Chondrocyte (in vitro differentiated cells): ENCODE measurements at places on chromosomes 13 and 19. TPM values are rescaled to one million over a fixed set of nuclear protein-coding genes. Genes with fewer than 3 reads are reported as not detected.

DNA sequence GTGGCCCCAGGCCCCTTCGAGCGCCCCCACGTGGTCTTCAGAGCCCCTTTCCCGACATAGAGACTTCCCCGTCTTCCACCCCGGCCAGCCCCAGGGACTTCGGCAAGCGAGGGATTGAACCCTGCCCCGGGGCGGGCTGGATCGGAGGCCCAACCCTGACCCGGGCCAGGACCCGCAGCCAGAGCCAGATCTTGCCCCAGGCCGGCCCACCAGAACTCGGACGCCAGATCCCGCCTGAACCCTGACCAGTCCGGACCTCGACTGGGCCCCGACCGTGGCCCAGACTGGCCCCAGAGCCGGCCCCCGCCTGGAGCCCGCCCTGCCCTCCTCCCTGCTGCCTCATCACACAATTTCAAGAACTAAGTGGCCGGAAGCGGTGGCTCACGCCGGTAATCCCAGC is 253 bp upstream of the TPTE2 start:
- H3K4me1 ChIP-seq = no peaks in the 10 kb centered on the region
- no peak overlapping the region for H3K4me3 ChIP-seq
- H3K27ac ChIP-seq = no peak overlapping the region
- no peaks in the 10 kb centered on the region for H3K27me3 ChIP-seq

- no peak for DNase-seq
- H3K4me3 ChIP-seq = no peak overlapping the region
- H3K27ac ChIP-seq = no peak overlapping the region
- H3K36me3 ChIP-seq = no peaks in the 10 kb centered on the region
- peaks cover 6% of the 10 kb centered on the region for H3K4me1 ChIP-seq
Observed at GRCh38 chr13:80242728-80243427, 98.0 kb downstream of the SPRY2 start.

GRCh38 chr13:27259831-27260230 is 8.5 kb downstream of the RPL21 start:
- peaks cover 25% of the 10 kb centered on the region for H3K36me3 ChIP-seq
- H3K4me1 ChIP-seq = peaks cover 30% of the 10 kb centered on the region
- H3K27me3 ChIP-seq = no peaks in the 10 kb centered on the region
- no peak overlapping the region for H3K27ac ChIP-seq
- no peak overlapping the region for H3K4me3 ChIP-seq

DNA sequence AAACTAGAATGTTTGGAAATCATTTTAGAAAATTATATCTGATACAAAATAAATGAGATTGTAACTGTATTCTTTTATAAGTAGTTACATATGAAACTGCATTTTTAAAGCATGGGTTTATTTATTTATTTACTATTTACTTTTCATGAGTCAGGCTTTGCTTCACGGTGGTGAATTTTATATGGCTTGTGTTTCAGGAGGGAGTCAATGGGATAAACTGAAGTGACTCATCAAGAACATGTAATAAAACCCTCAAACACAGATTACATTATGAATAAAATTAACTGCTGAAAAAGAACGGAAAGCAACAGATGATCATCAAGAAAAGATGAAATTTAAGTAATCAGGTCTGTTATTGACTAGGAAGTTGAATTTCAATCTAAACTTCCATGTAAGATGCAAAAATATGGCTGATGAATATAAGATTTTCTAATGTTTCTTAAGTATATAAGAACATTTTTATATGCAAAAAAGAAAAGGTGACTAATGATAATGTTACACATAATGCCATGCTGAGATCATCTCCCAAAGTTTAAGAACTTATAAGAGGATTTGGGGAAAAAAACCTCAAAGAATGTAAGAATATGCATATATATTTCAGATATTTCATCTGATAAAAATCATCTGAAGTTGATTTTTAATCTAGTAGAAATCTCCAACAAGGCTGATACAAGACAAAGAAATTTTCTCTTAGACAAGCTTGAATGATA is 383.6 kb downstream of the SLITRK1 start:
- H3K4me1 ChIP-seq = peaks cover 6% of the 10 kb centered on the region
- no peak for DNase-seq
- no peaks in the 10 kb centered on the region for H3K36me3 ChIP-seq

DNA sequence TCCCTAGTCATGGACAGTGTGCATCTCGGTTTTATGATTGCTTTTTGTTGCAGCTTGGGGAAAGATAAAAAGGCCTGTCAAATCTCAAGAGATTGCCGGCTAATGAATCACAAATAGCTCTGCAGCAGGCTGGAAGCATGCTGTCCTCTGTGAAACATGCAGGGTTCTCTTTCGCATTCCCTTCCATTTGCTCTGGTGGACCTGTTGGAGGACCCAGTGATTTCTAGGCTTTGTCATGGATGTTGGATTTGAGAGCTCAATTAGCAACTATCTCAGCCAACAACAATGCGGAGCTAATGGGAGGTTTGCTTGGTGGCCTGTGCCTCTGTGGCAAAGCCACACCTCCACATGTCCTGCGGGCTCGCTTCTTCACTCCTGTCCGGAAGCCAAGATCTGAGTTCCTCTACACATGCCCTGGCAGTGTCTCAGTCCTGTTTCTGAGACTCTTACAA is 418.1 kb upstream of the ARGLU1 start:
- H3K27me3 ChIP-seq = no peaks in the 10 kb centered on the region
- no peak for DNase-seq
- no peak overlapping the region for H3K27ac ChIP-seq
- H3K36me3 ChIP-seq = no peaks in the 10 kb centered on the region
- no peak overlapping the region for H3K4me3 ChIP-seq
- peaks cover 16% of the 10 kb centered on the region for H3K4me1 ChIP-seq

- H3K36me3 ChIP-seq = no peaks in the 10 kb centered on the region
- peaks cover 7% of the 10 kb centered on the region for H3K4me1 ChIP-seq
- peaks cover 2% of the 10 kb centered on the region for H3K27me3 ChIP-seq
Observed at GRCh38 chr13:70408865-70409264, 300.6 kb upstream of the KLHL1 start.

DNA sequence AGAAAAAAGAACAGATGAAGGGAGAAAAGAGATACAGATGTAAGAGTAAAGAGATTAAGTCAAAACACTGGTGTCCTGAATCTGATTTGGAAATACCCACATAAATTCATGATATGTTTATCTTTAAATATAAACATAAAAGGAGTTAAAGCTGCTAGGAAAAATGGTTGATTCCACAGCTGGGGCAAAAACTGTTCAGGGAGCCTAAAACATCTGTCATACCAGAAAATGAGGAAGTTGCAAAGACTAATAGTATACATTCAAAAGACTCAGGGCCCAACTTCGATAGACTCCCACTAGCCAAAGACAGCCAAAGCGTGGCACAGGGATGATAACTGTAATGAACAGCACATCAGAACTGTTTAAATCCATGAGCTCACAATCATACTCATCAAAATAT is 62.0 kb downstream of the ABCC4 start:
- H3K27ac ChIP-seq = no peak overlapping the region
- H3K36me3 ChIP-seq = no peaks in the 10 kb centered on the region
- peaks cover 5% of the 10 kb centered on the region for H3K4me1 ChIP-seq
- H3K27me3 ChIP-seq = no peaks in the 10 kb centered on the region
- DNase-seq = no peak

GRCh38 chr19:49712397-49712859 is 21.5 kb downstream of the CPT1C start:
- H3K27ac ChIP-seq = no peak overlapping the region
- no peaks in the 10 kb centered on the region for H3K27me3 ChIP-seq
- no peak for DNase-seq
- peaks cover 6% of the 10 kb centered on the region for H3K36me3 ChIP-seq
- H3K4me3 ChIP-seq = no peak overlapping the region
- peaks cover 2% of the 10 kb centered on the region for H3K4me1 ChIP-seq

GRCh38 chr19:41298348-41298964 is 11.5 kb upstream of the CCDC97 start:
- no peak for DNase-seq
- no peaks in the 10 kb centered on the region for H3K27me3 ChIP-seq
- peaks cover 43% of the 10 kb centered on the region for H3K4me1 ChIP-seq
- peaks cover 51% of the 10 kb centered on the region for H3K36me3 ChIP-seq
- H3K4me3 ChIP-seq = peak overlapping the region; percentile 38

DNA sequence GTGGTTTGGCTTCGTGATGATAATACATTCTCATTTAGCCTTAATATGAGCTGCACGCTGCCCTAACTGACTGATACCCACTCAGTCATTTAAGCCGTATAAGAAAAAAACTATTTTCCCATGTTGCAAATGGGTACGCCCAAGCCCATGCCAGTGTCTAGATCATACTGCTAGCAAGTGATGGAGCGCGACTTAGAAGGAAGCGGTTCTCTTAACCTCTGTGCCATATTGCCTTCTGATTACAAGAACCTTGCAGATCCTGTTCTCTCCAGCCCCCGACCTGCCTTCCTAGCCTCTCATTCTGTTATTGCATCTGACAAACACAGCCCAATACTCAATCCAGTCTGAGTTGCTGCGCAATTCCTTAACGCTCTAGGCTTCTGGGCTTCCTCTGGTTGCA is 603 bp downstream of the GPALPP1 start:
- H3K4me1 ChIP-seq = peaks cover 48% of the 10 kb centered on the region
- peak overlapping the region; percentile 99 for H3K27ac ChIP-seq
- no peak for DNase-seq

- no peak overlapping the region for H3K27ac ChIP-seq
- no peaks in the 10 kb centered on the region for H3K36me3 ChIP-seq
- H3K4me3 ChIP-seq = no peak overlapping the region
- peaks cover 31% of the 10 kb centered on the region for H3K27me3 ChIP-seq
Observed at GRCh38 chr13:102386461-102386860, 15.4 kb downstream of the FGF14 start.

DNA sequence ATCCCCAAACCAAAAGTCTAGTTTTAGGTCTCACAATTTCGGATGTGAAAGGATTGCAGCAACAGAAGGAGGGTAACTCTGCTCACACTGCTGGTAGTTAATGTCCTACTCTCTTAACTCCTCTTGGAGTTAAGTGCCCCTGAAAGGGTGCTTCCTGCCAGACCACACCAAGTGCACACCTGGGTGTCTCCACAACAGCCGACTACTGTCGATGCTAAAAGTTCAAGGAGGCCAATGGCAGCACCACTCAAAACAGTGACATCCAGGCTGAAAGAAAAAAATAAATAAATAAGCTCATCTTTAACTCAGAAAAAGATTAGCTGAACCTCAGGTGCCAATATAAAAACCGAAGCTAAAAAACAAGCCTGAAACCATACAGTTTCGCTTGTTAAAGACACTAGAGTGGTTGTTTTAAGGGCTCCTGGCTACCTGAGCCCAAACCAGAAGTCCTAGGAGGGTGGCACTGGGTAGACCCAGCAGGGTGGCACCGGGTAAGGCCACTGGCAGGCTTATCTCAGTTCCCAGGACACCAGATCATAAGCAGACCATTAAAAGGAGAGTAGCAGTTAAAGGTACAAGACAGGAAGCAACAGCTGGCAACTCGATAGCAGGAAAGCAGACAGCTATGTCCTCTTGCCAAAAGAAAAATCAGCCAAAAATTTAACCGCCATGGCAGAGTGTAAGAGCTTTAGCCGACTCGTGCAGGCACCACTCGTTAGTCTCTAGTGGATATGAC is 39.3 kb downstream of the BRD4 start:
- no peaks in the 10 kb centered on the region for H3K27me3 ChIP-seq
- H3K4me3 ChIP-seq = no peak overlapping the region
- DNase-seq = no peak
- peaks cover 97% of the 10 kb centered on the region for H3K4me1 ChIP-seq

GRCh38 chr19:1794424-1795172 is 17.5 kb downstream of the ATP8B3 start:
- H3K27me3 ChIP-seq = peaks cover 4% of the 10 kb centered on the region
- H3K4me3 ChIP-seq = no peak overlapping the region
- H3K4me1 ChIP-seq = no peaks in the 10 kb centered on the region
- DNase-seq = no peak
- H3K27ac ChIP-seq = no peak overlapping the region

GRCh38 chr19:12440541-12441316 is at the start of gene ZNF443:
Gene ZNF443 (minus strand): TSS chr19:12441021. CDS start chr19:12440914, 107 bp downstream.
- peak; percentile 99 for DNase-seq
- H3K4me1 ChIP-seq = peaks cover 13% of the 10 kb centered on the region
- no peaks in the 10 kb centered on the region for H3K27me3 ChIP-seq
- H3K36me3 ChIP-seq = peaks cover 10% of the 10 kb centered on the region
- peak within 1 kb of the TSS; percentile 100 for H3K4me3 ChIP-seq

GRCh38 chr19:53812335-53812734 is 11.8 kb downstream of the NLRP12 start:
- H3K4me1 ChIP-seq = no peaks in the 10 kb centered on the region
- H3K27ac ChIP-seq = no peak overlapping the region
- H3K36me3 ChIP-seq = no peaks in the 10 kb centered on the region
- H3K4me3 ChIP-seq = no peak overlapping the region
- H3K27me3 ChIP-seq = no peaks in the 10 kb centered on the region

DNA sequence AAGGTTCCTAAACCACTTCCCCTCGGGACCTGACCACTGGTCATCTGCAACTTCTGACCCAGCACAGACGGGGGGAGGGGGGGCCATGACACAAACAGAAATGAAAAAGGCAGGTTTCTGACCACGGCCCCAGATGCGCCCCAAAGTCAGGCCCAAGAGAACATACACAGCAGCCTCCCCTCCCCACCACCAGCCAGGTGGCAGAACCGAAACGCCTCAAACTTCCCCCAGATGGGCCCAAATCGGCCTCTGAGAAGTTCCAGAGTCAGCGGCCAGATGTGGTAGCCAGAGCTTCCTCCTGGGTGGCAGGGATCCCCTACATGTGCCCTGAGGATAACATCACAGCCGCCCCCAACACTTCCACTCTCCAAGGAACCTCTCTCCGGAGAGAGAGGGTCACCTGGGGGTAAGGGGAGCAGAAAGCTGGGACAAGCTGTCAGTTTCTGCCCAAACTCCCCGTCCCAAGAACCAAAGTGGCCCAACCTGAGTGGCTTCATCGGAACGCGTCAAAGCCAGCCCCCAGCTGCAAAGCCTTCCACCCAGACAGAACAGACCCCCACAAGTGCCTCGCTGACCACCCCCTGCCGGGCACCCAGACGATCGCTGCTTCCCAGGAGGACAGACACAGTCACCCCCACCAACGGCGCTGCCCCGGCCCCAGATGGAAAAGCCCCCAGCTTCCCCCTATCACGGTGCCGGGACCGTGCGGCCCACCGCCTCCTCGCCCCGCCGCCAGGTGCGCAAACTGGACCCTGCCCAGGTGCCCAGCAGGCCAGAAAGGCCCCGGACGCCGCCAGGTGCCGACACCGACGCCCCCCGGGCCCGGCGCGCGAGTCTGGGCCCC is 800 bp downstream of the ELL start:
- peaks cover 20% of the 10 kb centered on the region for H3K4me1 ChIP-seq
- no peaks in the 10 kb centered on the region for H3K27me3 ChIP-seq
- DNase-seq = no peak
- H3K36me3 ChIP-seq = no peaks in the 10 kb centered on the region
- peak overlapping the region; percentile 98 for H3K27ac ChIP-seq
- H3K4me3 ChIP-seq = peak overlapping the region; percentile 89

DNA sequence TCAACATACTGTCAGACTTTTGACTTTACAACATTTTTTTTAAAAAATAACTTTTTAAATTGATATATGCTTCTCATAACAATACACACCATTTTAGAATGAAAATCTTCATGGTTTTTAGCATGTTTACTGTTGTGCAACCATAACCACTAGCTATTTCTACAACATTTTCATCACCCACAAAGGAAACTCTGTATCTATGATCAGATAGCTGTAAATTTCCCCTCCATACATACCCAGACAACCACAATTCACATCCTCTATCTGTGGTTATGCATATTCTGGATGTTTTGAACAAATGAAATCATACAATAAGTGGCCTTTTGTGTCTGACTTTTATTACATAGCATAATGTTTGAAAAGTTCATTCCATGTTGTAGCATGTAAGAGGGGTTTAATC is 1666.0 kb downstream of the EFNB2 start:
- DNase-seq = no peak
- H3K4me3 ChIP-seq = no peak overlapping the region
- H3K27me3 ChIP-seq = no peaks in the 10 kb centered on the region
- H3K4me1 ChIP-seq = no peaks in the 10 kb centered on the region
- no peaks in the 10 kb centered on the region for H3K36me3 ChIP-seq

The RBM42 gene
- total RNA-seq = 75.4 to 92.2 TPM (median 91.3 TPM) in 3 replicates

The ZNF175 gene
- 6.3 to 14.3 TPM (median 8.9 TPM) in 3 replicates for total RNA-seq

The FCER2 gene
- total RNA-seq = not detected in 3 replicates

The CACNG6 gene
- total RNA-seq = not detected in 3 replicates

The RELB gene
- total RNA-seq = 7.4 to 11.0 TPM (median 9.8 TPM) in 3 replicates

The PDE4A gene
- total RNA-seq = 16.8 to 18.9 TPM (median 18.8 TPM) in 3 replicates

The LILRB5 gene
- not detected in 3 replicates for total RNA-seq

The ONECUT3 gene
- total RNA-seq = not detected in 3 replicates
